ENCODE measurements at places on chromosomes 7 and 10. TPM values are rescaled to one million over a fixed set of nuclear protein-coding genes. Genes with fewer than 3 reads are reported as not detected.

Gene EGFR
- total RNA-seq, result 12.6 TPM

Gene MSS51
- total RNA-seq, result 0.69 TPM

Gene OR2A5
- total RNA-seq, result not detected

Gene OR2A1
- not detected for total RNA-seq

Gene SLC18A2
- total RNA-seq, result not detected

Gene LIPM
- total RNA-seq, result not detected

Gene ADRA2A
- total RNA-seq, result not detected

Gene ZWINT
- 99.1 TPM for total RNA-seq

Gene PNLIP
- total RNA-seq, result not detected

Gene CRTAC1
- not detected for total RNA-seq

Gene BLNK
- not detected for total RNA-seq

Gene CFAP69
- total RNA-seq, result 4.8 TPM

Gene AKR1C4
- not detected for total RNA-seq

Gene TAS2R41
- not detected for total RNA-seq

Gene TFEC
- 0.40 TPM for total RNA-seq

Gene OPN4
- not detected for total RNA-seq

Gene CLDN4
- 6.8 TPM for total RNA-seq

Gene PON3
- total RNA-seq, result not detected

Gene ASB10
- total RNA-seq, result not detected

Gene PCLO
- total RNA-seq, result 5.9 TPM

Gene SEMA3D
- 3.9 TPM for total RNA-seq

Gene NKX1-2
- 0.11 TPM for total RNA-seq

Gene HPS1
- 30.6 TPM for total RNA-seq

Gene TEX36
- 0.27 TPM for total RNA-seq

Gene LRWD1
- total RNA-seq, result 76.1 TPM

Gene LGI1
- total RNA-seq, result not detected

Gene CABCOCO1
- not detected for total RNA-seq

Gene C10orf88
- total RNA-seq, result 6.1 TPM

Gene CCDC126
- 4.0 TPM for total RNA-seq

Gene AHR
- total RNA-seq, result 96.8 TPM

Gene RPEL1
- total RNA-seq, result not detected

Gene UNCX
- total RNA-seq, result not detected

Gene FAM25G
- total RNA-seq, result not detected

Gene CDCA7L
- 116 TPM for total RNA-seq

Gene C7orf33
- not detected for total RNA-seq

Gene CALHM1
- not detected for total RNA-seq

Gene PGAM2
- total RNA-seq, result 3.0 TPM

Gene FFAR4
- 0.08 TPM for total RNA-seq

Gene TLX1
- total RNA-seq, result not detected

Gene AGMO
- total RNA-seq, result 11.9 TPM

Gene CDHR3
- total RNA-seq, result 0.69 TPM

Gene SNX10
- 21.6 TPM for total RNA-seq

Gene TCF7L2
- total RNA-seq, result 20.7 TPM

Gene ZNF804B
- not detected for total RNA-seq

Gene NRCAM
- total RNA-seq, result 1.8 TPM

Gene GHRHR
- total RNA-seq, result not detected

Gene STK17A
- total RNA-seq, result 86.9 TPM

Gene ADARB2
- 1.3 TPM for total RNA-seq

Gene RFC2
- 72.5 TPM for total RNA-seq

Gene CCNY
- 30.5 TPM for total RNA-seq

Gene PNLIPRP3
- total RNA-seq, result 0.03 TPM

Gene ANKRD1
- total RNA-seq, result 34.6 TPM

Gene NKX2-3
- not detected for total RNA-seq

Data from A375 (cell line).